ENCODE measurements at places on chromosomes 6 and 20.
A peak's percentile ranks its signal among the peaks of the same experiment; 100 is the strongest.

DNA sequence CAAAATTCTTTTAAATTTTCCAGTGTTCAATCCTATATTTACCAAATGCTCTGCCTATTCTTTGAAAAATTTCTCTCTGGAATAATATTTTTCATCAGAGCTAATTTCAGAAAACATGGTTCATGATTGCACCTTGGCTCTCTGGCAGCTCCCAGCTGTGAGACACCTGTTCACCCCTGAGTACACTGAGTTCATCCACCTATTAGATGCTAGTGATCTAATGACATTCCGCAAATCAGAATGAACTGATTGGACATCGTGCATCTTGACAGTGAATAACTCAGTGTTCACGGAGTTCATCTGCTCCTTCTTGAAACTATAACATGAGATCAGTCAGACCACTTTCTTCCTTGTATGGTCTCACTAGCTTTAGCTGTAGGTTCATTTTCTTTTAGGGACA, 3.9 kb upstream of the SHPRH start:
- no peak for DNase-seq

DNA sequence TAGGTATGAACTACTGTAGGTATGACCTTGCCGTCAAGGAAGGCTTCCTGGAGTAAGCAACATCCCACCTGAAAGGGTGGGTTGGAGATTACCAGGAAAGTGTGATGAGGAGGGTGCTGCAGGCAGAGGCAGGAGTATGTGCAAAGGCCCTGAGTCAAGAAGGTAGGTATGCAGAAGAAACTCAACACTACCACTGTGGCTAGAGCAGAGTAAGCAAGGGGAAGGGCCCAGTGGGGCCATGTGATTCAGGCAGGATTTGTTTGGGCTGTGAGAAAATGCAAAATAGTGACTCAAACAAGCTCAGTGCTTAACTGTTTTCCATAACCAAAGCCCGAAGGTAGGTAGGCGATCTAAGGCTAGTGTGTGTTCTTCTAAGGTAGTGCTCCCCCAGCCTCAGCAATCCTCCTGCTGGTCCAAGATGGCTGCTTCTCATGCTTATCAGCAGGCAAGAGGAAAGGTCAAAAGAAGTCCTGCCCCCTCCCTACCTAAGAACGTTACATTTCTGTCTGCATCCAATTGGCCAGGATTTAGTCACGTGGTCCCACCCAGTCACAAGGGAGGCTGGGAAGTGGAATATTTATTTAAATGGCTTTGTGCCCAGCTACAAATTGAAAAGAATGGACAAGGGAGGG, 36.2 kb upstream of the HMGA1 start:
- DNase-seq = no peak

- no peak for DNase-seq
Measured at GRCh38 chr6:85406641-85407075, 43.2 kb upstream of the NT5E start.

DNA sequence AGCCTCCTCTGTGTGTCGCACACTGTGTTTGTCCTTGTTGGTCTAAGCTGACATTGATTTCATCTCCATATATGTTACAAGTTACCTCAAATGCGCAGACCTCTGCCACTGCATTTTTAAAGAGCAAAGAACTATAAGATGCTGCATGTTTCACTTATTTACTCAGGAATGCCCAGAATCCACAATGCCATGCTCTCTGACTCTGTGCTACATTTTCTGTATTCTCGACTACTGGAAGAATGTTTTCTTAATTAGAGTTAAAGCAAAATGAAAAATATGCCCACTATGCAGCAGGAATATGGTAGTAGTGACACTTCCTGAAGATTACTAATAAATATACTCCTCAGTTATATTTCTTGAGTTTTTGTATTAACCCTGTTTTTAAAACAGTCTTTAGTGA, 296.4 kb downstream of the HACE1 start:
- no peak for DNase-seq

- DNase-seq = no peak
Measured at GRCh38 chr6:11623272-11623671, 85.7 kb downstream of the TMEM170B start.

GRCh38 chr6:152637296-152638047, at the start of gene SYNE1:
SYNE1 (minus strand) TSS chr6:152637362; CDS start chr6:152628331, 9,031 bp downstream.
- DNase-seq = no peak

- no peak for DNase-seq
Measured at GRCh38 chr20:64049878-64050260, 430 bp upstream of the SOX18 start.

DNA sequence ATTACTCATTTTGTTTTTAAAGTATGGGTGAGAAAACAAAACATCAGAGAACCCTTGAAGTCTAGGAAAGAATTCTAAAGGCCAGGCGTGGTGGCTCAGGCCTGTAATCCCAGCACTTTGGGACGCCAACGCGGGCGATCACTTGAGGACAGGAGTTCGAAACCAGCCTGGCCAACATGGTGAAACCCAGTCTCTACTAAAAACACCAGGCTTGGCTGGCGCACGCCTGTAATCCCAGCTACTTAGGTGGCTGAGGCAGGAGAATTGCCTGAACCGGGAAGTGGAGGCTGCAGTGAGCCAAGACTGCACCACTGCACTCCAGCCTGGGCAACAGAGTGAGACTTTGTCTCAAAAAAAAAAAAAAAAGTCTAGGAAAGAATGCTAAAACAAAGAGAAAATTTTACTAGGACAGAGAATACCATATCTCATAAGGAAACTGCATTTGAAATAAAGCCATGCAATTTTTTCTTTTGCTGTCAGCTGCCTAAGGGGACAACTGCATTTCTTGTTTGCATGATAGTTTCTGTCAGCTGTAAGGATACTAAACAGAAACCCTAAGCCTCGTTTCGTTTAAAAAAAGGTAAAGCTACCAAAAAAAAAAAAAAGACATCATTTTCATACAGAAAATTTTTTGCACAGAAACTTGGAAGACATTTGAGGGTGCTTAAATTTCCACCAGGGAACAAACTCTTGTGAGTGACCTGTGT, 32.1 kb downstream of the SMLR1 start:
- no peak for DNase-seq

- peak; percentile 94 for DNase-seq
Measured at GRCh38 chr6:37705239-37706051, 7.8 kb upstream of the MDGA1 start.

- no peak for DNase-seq
Measured at GRCh38 chr20:39717936-39718335, 755.8 kb downstream of the DHX35 start.
